ENCODE measurements at places on chromosomes 11 and 22.

DNA sequence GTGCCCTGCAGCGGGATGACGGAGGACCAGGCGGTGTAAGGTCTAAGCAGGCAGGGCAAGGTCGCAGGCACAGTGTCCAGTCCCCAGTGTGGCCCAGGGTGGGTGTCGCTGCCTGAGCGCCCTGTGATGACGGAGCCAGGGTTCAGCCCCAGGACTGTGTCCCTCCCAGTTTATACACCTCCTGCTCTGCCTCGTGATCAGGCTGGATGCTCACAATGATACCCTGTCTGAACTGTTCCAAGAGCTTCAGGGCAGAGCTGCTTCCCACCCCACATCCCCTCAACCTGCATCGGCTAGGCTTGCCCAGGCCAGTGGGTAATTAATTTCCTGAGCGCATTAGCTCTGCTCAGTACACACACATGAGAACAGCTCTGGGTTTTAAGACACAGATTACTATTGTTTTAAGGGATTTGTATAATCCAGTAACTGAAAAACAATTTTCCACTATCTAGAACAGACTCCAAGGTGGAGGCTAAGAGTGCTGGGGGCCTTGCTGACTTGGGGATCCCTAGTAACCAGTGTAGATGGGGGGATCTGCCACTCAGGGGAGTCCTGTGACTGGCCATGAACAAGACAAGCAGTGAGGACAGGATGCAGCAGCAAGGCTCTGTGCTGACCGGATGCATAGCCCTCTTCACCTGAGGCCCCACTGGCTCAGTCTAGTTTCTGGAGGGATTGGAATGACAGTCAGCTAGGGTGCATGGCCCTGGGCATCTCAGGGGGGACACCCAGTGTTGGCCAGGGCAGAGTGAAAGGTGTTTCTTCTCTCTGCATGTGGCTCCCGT lies 34.1 kb downstream of the GNAZ start:
- no peak for DNase-seq

- no peak for DNase-seq
These were observed 12.8 kb upstream of the PRR5 start for GRCh38 chr22:44689173-44689572.

- DNase-seq: no peak
These were observed at the start of gene HTR3B for GRCh38 chr11:113904379-113905101. Gene HTR3B (plus strand): TSS chr11:113904796. CDS start chr11:113904934, 138 bp downstream.

- DNase-seq: peak; percentile 72
These were observed at the start of gene CCDC88B for GRCh38 chr11:64339754-64340408. Gene CCDC88B (plus strand): TSS chr11:64340204. CDS start chr11:64340267, 63 bp downstream.

All from activated T-cell treated with anti-CD3 and anti-CD28 coated beads for 48 hours (primary cell).